ENCODE measurements at places on chromosomes 6 and 20.

DNA sequence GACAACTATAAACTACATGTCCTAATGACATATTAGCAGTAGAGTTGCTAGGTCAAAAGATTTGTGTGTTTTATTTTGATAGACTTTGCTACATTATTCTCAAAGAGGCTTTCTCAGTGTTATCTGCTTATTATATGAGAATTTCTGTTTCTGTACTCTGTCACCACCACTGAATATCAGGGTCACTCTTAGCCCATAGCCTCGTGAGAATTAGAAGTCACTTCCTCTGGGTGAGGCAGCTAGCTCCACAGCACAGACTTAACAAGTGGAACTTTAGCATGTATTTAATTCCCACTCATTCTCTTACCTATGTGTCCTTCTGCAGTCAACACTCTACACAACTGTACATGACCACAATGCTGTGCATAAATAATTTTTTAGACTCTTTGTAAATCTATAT is 6.7 kb downstream of the PHACTR2 start:
- DNase-seq: no peak

DNA sequence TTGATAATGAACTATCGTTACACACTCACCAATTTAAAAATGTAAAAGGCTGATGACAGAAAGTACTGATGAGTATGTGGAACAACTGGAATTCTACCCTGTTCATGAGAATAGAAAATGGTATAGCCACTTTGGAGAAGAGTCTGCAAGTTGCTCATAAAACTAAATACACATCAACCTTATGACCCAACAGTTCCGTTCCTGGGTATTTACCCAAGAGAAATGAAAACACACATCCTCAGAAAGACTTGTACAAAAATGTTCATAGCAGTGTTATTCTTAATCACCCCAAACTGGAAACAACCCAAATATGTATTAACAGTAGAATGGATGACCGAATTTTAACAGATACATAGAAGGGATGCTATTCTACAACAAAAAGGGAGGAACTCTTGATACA is 145.7 kb upstream of the LRFN2 start:
- DNase-seq: no peak

DNA sequence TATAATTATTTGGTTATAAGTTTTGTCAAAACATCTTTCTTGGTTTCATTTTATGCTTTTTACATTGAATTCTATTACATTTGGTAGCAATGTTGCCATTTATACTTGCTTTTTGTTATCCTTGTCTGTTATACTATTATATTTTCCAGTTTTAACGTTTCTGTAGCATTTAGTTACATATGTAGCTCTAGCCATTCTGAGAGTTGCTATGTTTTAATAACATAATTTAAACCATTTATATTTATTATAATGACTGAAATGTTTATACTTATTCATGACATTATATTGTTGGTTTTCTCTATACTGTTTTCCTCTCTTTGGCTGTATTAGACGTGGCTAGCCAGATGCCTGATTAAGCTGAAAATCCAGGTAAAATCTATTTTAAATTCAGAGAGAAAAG is 252.0 kb upstream of the FLRT3 start:
- no peak for DNase-seq

- DNase-seq: no peak
Measured at GRCh38 chr6:82691997-82692396, 328.4 kb downstream of the TPBG start.

- DNase-seq: no peak
Measured at GRCh38 chr6:13836170-13836569, 21.8 kb upstream of the MCUR1 start.

GRCh38 chr6:143529095-143529494 is 17.6 kb upstream of the FUCA2 start:
- no peak for DNase-seq

- no peak for DNase-seq
Measured at GRCh38 chr6:154800338-154800737, 67.1 kb downstream of the SCAF8 start.

GRCh38 chr6:15389084-15389764 is 143.4 kb downstream of the JARID2 start:
- DNase-seq: no peak

DNA sequence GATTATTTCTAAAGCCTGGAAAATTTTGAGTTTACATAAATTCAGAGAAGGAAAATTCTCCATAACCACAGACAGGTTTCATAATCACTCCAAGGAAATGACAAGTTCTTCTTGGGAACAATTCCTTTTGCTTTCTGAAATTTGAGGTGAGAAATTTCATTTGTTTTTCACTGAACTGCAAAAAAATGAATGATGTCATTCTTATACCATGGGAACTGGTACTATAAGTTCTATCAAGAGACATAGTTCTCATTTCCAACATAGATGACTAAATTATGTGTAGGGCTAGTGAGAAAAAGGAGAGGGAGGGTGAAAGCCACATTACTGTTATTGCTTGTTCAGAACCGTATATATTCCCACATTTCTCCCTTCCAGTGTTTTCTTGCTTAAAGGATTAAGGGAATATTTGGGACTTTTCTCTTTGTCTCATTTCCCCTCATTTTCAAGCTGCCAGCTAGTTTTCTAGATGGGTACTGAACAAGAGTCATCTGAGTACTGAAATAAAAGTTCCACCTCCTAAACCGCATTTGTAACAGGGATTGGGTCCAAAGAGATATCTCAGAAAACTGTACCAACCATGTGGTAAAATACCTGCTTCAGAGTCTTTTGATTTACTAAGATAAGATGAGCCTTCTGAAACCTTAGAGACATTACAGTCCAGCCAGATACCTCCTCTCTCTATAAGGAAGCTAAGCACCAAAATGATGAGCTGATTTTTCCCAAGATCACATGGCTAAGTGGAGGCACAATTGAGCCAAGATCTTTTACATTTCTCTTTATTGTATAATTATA is 144.3 kb upstream of the PRDM1 start:
- no peak for DNase-seq

DNA sequence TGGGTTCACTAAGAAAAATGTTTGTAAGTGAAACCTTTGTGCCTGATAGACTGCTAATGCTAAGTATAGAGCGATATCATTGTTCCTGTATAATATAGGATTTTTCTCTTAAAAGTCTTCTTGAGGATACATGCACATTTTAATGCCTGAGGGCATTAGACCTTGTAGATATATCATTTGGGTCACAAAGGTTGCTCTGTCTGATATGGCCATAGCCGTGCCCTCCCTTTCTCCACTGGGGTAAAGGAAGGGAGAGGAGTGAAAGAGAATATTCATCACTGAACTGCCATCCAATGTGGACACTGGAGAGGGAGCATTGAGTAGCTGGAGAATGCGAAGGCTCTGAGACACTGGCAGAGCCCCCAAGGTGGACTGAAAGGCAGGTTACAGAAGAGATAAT is 442.2 kb upstream of the SPTLC3 start:
- no peak for DNase-seq

DNA sequence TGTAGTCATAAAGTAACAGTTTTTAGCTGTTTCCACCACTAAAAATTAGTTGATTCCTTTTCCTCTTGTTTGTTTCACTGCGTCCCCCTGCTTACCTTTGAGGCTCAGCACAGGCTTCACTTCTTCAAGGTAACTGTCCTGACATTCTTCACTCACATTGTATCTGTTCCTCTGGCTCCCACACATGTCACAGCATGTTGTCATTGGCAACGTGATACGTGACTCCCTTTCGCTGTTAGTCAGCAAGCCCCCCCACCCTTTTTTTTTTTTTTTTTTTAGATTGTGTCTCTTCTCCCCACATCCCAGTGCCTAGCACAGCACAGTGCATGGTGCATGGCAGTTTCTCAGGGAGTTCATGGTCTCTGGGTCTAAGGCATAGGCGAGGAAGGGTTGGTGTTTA is 13.3 kb downstream of the VAPB start:
- DNase-seq: no peak

- DNase-seq: no peak
Measured at GRCh38 chr6:149060985-149061760, 256.3 kb upstream of the TAB2 start.

- no peak for DNase-seq
Measured at GRCh38 chr20:39607141-39607540, 645.0 kb downstream of the DHX35 start.

DNA sequence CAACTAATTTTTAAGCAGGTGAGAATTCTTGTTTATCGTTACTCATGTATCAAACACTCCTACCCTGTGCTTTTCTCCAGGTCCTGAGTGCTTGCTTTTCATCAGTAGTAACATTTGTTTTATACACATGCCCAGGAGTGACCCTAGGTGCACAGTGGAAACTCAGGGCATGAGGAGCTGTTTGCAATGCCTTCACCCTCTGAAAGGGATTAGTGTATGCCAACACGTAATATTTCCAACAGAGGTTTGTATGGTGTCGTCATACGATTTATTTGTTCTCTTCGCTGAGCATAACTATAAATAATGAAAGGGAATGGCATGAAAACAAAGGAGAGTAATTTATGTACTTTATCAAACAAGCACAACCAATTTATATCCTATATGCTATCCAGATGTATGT is 537.4 kb upstream of the MMS22L start:
- DNase-seq: no peak

GRCh38 chr20:44627364-44628010 is 24.0 kb downstream of the ADA start:
- DNase-seq: no peak

DNA sequence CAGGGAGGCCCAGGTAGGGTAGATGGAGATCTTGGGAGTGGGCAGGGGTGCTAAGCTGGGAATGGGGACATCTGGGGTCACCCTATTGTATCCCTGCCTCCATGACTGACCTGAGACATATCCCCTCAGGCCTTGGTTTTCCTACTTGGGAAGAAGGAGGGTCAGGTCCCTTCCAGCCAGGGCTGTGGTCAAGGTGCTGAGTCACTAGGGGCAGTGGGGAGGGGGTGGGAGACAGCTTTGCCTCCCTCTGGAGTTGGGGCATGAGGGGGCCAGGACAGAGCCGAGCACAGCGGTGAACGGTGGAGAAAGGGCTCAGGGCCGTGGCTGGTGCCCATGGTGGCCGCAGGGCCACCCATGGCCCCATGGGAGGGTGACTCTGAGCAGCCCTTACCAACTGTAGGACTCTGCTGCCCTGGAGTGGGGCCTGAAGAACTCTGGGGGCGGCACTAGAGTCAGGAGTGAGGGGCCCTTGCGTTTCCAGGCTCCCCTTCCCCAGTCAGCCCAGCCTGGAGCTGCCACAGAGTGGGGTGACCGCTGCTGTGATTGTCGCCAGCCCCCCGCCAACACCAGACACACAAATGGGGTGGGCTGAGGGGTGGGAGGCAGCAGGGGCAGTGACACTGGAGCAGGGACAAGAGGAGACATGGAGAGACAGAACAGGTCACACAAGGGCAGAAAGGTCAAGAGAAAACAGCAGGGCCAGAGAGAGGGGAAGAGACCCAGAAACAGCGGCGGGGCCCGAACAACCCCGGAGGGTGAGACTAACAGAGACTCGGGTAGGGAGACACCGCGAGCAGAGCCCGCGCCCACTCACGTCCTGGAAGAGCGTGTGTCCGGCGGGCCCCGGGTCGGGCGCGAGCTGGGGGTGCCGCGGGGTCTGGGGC is 576 bp downstream of the NECAB3 start:
- DNase-seq: no peak

DNA sequence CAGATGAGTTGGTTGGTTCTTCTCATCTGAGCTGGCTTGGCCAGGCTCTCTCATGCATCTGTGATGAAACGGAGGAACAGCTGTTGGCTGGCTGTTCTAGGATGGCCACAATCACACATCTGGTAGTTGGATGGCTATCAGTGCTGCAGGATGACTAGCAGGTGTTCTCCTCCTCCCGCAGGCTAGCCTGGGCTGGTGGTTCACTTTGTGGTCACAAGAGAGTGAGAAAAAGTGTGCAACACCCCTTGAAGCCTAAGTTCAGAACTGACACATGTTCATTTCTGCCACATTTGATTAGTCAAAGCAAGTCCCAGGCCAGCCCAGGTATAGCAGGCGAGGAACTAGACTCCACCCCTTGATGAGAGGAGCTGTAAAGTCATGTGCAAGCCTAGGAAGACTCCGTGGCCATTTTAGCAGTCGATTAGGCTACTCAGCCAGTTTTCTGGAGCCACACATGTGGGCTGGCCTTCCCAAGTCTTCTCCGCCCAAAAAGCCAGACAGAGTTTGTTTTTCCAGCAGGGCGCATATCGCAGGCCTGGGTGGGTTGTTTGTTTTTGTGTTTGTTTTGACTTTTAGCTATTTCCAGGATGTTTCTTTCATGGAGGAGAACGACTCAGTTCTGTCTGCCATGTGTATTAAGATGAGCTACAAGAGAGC is 120.8 kb downstream of the ISM1 start:
- DNase-seq: no peak

DNA sequence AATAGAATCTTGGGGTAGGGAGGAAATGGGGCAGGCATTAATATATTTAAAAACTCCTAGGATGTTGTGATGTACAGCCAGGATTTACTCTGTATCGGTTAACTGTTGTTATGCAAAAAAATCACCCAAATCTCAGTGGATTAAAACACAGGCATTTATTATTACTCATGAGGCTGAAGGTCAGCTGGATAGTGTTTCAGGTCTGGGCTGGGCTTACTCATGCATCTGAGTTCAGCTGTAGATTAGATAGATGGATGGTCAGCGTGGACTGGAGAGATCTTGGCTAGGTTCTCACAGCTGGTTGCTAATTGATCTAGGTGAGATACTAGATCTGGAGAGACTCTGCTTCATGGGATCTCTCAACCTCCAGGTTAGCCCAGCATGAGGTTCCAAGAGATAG is 131.4 kb downstream of the BTBD3 start:
- no peak for DNase-seq

DNA sequence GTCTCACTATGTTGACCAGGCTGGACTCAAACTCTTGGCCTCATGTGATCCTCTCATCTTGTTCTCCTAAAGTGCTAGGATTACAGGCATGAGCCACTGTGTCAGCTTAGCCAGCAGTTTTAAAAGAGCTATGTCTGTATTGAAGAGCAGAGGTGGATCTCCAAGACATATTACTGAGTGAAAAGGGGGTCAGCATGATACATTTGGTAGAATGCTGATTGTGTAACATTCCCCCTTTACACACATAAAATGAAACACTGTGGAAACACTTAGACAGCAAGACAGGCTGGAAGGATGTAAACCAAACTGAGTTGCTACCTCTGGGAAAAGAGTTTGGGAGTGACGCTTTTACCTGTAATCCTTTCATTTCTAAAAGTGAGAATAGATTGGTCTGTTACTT is 1.7 kb upstream of the RIPOR3 start:
- no peak for DNase-seq

DNA sequence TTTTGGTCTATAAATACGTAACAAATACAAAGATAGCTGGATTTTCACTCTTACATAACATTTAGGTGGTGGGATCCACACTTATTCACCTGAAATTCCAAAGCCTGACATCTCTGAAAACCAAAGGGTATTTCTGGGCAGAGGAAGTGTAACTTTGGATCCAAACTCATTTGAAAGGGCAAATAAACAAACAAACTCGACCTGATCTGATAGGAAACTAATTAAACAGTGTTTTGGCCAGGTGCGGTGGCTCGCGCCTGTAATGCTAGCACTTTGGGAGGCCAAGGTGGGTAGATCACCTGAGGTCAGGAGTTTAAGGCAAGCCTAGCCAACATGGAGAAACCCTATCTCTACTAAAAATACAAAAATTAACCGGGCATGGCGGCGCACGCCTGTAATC is 128.9 kb downstream of the ZMYND8 start:
- no peak for DNase-seq

All from pulmonary artery endothelial cell (primary cell).